Left kidney (tissue), 8 donors: ENCODE measurements at places on chromosomes 4 and X. TPM values are rescaled to one million over a fixed set of nuclear protein-coding genes. Genes with fewer than 3 reads are reported as not detected.

- no peak for DNase-seq
Measured at GRCh38 chr4:17812125-17812524, 1.3 kb downstream of the NCAPG start.

GRCh38 chrX:10174810-10175209 is 18.0 kb downstream of the CLCN4 start:
- DNase-seq = no peak

DNA sequence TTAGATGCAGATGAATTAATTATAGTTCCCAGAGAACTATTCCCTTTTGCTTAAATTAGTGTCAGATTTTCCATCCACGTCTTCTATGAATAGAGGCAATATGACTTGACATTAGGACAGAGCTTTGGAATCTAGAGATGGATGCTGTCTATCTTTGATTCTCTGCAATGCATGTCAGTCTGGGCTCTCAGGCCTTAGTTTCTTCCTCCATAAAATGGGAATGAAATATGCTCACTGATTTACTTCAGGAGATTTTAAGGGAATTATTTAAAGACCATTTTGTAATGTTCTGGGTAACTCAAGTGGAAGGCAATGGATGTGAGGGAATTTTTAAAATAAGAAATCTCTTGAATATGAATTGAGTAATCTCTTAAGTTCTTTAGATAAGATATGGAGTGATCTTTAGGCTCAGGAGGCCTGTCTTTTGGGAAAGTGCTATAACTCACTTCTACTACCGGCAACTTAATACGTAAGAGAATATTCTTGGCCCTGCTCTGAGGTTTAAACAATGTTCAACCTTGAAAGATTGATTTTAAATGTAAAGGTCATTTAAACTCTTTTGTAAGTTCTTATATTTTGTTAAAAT is 29.0 kb downstream of the MGST2 start:
- no peak for DNase-seq

NLGN3 gene
- polyA plus RNA-seq = 5.1 TPM

CSN1S1 gene
- not detected for polyA plus RNA-seq
